ENCODE measurements at places on chromosomes 4 and X. TPM values are rescaled to one million over a fixed set of nuclear protein-coding genes. Genes with fewer than 3 reads are reported as not detected.

CTAG1A gene
- total RNA-seq = not detected

PIGA gene
- total RNA-seq = 27.1 TPM

USP17L15 gene
- total RNA-seq = not detected

CTBP1 gene
- total RNA-seq = 165 TPM

BEX4 gene
- 37.3 TPM for total RNA-seq

SLC16A2 gene
- 7.2 TPM for total RNA-seq

TMSB15A gene
- total RNA-seq = 1.8 TPM

SOWAHD gene
- 9.6 TPM for total RNA-seq

GIMD1 gene
- total RNA-seq = not detected

GRCh38 chrX:136684120-136684519 lies 36.2 kb downstream of the CD40LG start:
- DNase-seq = no peak

- no peak for DNase-seq
Measured at GRCh38 chr4:74203467-74203866, 45.5 kb downstream of the MTHFD2L start.

- DNase-seq = no peak
Measured at GRCh38 chr4:124046190-124046589, 649.6 kb downstream of the SPRY1 start.

GRCh38 chrX:96985046-96985445 lies 101.3 kb downstream of the RPA4 start:
- DNase-seq = no peak

DNA sequence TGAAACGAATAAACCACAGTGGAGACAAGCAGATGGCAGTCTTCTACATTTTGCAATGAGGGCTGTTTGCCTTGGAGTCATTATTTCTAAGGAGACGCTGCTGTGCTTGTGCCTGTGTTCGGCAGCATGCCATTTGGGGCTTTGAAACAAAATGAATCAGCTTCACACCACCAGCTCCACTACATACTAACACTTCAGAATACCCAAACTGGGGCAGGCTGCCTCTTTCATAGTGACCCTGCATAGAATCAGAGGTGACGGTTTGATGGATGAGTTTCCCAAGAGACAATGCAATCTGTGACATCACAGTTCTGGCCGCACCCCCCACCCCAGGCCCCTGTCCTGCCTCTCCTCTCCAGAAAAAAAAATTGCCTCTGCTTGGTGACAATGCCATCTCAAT lies 57.1 kb upstream of the MID1 start:
- DNase-seq = no peak

- no peak for DNase-seq
Measured at GRCh38 chr4:22410645-22411247, 105.1 kb downstream of the ADGRA3 start.

DNA sequence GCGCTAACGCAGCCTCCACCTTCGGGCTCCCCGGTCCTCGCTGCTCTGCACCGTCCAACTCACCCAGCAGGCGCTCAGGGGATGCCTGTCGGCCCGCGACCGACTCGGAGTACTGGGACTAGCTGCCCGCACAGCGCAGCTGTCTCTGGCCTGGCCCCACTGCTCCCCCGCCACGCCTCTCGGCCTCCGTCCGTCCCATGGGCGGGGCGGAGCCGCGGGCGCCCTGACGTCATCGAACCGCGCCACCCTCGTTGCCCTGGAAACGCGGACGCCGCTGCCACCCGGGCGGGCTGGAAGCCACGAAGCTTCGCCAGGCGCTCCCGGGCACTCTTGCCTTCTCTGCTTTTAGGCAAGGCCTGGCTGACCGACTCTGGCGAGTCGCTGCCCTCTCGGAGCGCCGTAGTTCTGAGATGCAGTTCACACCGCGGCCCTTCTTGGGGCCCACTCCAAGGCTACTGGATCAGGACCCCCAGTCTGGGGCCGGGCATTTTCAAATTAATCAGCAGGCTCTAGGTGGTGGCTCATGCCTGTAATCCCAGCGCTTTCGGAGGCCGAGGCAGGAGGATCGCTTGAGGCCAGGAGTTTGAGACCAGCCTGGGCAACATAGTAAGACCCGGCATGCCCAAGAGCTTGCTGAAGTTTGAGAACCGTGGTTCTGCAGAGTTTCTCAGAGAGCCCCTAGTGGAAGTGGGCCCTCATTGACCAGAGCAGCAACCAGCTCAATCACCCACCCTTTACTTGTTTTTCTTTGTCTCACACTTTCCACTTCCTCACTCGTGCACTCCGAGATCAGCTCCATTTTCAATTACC lies 12.0 kb downstream of the ACOX3 start:
- peak; percentile 91 for DNase-seq

DNA sequence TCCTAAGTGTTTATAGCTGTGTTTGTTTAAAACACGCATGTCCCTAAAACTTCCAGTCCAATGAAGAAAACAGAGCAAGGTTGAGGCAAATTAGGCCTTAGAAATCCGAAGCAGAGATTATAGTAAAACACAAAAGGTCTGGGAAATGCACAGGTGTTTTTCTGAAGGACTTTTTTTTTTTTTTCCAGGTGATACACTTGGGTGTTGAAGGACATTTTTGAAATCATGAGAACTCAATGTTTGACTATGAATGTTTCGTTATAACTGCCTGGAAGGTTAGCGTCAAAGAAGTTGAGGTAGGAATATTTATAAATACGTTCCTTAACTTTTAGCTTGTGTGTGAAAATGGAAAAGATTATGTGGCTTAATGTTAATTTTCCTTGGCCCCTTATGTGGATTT lies 45.5 kb downstream of the FHIP1A start:
- DNase-seq = no peak

GRCh38 chr4:54173281-54173912 lies 55.7 kb upstream of the PDGFRA start:
- DNase-seq = no peak

DNA sequence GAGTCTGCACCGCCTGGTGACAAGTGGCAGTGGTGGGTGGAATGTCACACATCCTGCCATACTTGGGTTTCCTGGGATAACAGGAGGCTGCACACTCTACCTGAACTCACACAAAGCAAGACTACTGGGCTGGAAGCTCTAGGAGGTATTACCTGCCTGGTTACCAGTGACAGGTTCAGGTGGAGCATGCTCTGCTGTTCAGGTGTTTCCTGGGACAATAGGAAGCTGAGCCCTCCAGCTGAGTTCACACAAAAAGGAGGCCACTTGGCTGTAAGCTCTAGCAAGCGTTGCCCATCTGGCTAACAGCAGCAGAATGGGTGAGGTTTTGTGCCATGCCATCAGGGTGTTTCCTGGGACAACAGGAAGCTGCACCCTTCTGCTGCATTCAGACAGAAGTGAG lies 17.4 kb upstream of the UGT2B7 start:
- no peak for DNase-seq

DNA sequence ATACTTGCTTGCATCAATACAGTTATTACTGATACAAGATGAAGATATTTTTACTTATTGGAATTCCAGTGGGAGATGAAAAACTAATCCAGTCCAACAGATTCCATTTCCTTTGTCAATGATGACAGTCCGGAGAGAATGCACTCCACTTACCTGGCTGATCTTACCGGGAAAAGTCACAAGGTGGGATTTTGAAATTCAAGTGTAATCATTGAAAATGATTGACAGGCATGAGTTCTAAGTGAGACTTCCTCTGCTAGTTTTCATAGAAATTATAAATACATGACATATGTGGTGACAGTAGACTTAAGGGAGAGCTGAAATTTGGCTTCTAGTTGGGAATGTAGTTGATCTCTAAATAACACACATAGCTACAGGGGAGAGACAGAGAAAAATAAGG lies 859.9 kb downstream of the FAT4 start:
- no peak for DNase-seq

DNA sequence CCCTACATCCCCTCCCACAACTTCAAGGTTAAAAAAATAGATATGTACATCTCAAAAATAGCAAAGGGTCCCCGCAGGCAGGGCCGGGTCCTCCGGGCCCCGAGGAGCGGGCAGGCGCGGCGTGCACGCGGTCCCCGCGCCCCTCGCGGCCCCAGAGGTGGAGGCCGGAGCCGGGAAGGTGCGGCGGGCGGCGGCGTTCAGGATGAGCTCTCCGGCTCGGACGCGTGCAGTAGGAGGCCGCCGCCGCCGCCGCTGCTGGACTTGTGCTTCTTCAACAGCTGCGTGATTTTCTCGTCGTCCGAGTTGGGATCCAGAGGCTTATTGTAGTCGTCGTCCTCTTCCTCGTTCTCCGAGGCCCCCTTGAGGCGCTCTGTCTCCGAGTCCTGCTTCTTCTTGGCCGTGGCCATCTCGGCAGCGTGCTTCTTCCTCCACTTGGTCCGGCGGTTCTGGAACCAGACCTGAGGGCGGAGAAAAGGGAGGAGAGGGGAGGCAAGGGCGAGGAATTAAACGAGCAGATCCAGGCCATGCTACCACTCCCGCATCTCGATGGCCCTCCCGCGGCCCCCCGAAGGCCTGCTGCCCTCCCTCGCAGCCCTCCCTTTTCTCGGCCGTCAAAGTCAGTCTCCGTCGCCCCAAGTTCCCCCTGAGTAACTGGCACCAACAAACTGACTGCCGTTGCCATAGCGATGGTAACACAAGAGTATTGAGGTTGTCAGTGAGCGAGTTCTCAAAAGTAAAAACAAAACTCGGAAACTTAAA lies 5.8 kb downstream of the NKX6-1 start:
- DNase-seq = no peak

DNA sequence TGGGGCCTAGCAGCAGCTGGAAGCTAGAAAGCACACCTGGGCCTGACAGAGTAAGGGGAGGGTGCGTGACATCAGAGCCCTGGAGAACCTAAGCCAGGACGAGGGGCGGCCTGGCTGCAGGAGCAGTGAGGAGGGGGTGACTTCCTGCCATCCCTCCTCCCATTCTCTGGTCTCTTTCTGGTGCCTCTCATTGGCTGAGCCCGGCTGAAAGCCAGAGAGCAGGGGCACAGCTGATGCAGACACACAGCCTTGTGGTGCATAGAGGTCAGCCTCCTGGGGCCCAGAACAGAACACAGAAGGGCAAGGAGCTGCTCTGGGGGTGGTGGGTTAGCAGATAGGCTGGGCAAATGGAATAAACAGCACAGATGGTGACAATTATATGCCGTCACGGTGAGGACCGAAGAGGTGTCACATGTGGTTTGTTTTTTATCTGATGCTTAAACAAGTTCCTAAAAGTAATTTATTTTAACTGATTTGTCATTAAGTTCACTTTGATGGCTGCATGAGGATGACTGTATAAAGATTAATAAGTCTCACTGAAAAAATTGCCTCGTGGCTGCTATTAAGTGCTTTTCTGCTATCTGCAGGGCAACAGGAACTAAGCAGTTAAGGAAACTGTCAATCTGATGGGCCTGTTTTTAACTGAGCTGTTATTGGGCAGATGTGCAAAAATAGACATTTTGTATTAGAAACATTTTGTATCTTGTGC lies 102.0 kb downstream of the FNIP2 start:
- DNase-seq = no peak

DNA sequence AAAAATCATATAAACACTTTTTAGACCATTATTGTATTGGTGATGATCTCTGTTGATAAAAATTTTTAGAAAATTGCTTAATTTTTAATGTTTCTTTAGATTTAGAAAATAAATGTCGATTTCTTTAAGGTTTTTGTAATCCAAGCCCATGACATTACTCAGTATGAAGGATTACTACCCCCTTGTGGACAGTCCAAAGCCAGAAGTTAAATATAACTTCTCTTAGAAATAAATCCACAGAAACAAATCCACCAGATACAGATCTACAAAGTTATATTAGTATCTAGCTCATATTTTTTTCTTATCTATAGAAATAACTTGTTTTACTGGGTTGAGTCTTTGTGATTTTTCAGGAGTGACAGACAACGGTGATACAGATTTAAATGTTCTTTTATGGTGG lies 18.9 kb downstream of the TIFA start:
- DNase-seq = no peak

DNA sequence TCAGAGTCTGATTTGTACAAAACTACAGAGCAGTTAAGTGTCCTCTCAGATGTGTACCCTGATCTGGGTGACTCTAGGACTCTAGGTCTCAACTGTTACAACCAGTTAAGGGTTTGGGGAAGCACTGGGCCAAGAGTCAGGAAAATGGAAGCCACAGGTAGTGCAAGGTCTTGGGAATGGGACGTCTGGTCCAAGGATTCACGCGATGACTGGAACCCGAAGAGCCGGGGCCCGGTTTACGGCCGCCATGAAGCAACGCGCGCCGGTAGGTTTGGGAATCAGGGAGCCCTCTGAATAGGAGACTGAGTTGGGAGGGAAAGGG lies 321 bp upstream of the HPRT1 start:
- DNase-seq = no peak

- no peak for DNase-seq
Measured at GRCh38 chr4:164536814-164537213, 217.1 kb upstream of the SMIM31 start.

DNA sequence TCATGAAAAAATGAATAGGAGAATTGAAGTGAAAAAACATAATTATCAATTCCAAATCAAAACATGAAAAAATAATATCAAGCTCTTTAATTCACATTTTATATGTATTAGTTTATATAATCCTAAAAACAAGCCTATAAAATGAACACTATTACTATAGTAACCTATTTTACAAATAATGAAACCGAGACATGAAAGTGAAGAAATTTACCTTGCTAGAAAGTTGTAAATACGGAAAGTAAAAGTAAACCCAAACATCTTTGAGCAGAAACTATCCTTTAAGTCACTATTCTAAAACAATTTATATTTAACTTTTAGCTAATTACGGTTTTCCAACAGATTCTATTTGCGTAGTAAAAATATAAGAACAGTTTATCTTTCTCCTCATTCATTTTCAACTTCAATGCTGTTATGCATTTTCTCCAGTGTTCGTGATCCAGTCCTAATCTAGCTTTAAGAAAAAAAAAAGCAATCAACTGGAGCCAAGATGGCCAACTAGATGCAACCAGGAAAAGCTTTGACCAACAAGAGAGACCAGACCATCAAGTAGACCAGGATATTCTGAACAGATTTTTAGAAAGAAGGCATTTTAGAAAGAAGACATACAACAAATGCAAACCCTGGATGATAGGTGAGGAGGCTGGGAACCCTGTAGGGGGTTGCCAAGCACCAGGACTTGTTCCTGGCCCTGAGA lies 67.0 kb downstream of the DDX53 start:
- no peak for DNase-seq

DNA sequence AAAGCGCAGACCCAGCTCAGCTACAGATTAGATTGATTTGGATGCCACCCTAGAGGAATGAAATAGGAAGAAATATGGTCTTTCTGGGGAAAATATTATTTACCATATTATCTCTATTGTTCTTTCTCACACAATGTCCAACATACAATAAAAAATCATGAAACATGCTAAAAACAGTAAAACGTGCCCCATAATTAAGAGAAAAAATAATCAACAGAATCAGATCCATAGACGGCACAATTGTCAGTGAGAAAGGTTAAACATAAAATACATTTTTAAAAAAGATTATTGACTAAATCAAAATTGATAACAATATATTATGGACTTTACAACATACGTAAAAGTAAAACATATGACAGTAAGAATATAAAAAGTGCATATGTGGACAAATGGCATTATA lies 90.9 kb downstream of the ENPP6 start:
- no peak for DNase-seq

- DNase-seq = no peak
Measured at GRCh38 chr4:183493246-183493645, 11.6 kb upstream of the ING2 start.

DNA sequence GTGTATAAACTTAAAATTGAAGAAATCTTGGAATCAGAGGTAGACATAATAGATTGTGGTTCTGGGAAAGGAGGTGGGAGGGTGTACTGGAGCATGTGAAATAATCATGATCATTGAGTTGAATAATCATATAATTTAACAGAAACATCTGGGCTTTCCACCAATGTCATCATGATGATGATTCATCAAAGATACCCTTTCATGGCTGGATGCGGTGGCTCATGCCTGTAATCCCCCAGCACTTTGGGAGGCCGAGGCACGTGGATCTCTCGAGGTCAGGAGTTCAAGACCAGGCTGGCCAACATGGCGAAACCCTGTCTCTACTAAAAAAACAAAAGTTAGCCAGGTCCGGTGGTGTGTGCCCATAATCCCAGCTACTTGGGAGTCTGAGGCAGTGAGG lies 6.7 kb upstream of the RUFY3 start:
- no peak for DNase-seq

All from lower lobe of right lung (tissue), 2 donors.